ENCODE measurements at places on chromosomes 3 and 15. TPM values are rescaled to one million over a fixed set of nuclear protein-coding genes. Genes with fewer than 3 reads are reported as not detected.

Gene AKAP13
- 89.3 TPM for polyA plus RNA-seq

Gene SLC6A20
- polyA plus RNA-seq, result not detected

Gene BNC1
- 0.07 TPM for polyA plus RNA-seq

Gene ROBO2
- 0.10 TPM for polyA plus RNA-seq

Gene WDR76
- polyA plus RNA-seq, result 1.8 TPM

Gene MCF2L2
- 0.37 TPM for polyA plus RNA-seq

Gene ITIH1
- polyA plus RNA-seq, result 0.13 TPM

Gene ARGFX
- polyA plus RNA-seq, result not detected

Gene PAK6
- polyA plus RNA-seq, result 3.0 TPM

Gene GOLGA8J
- polyA plus RNA-seq, result 0.22 TPM

Gene PP2D1
- polyA plus RNA-seq, result not detected

Gene ANKRD34C
- 0.01 TPM for polyA plus RNA-seq

Gene AADACL2
- polyA plus RNA-seq, result not detected

Gene CNTN6
- 0.01 TPM for polyA plus RNA-seq

Gene MITF
- polyA plus RNA-seq, result 15.1 TPM

Gene GPR156
- not detected for polyA plus RNA-seq

Gene RBMS3
- polyA plus RNA-seq, result 8.1 TPM

Gene DUOX1
- polyA plus RNA-seq, result 0.80 TPM

Gene ENTPD3
- polyA plus RNA-seq, result 0.25 TPM

Gene MB21D2
- 2.1 TPM for polyA plus RNA-seq

Gene CHRNA7
- polyA plus RNA-seq, result 0.88 TPM

Gene MRAS
- polyA plus RNA-seq, result 128 TPM

Gene PIERCE2
- 11.6 TPM for polyA plus RNA-seq

Gene MYLK
- polyA plus RNA-seq, result 20.6 TPM

Gene IGF1R
- polyA plus RNA-seq, result 8.4 TPM

Gene ECE2
- polyA plus RNA-seq, result not detected

Gene SCAANT1
- not detected for polyA plus RNA-seq

Gene FBXW12
- not detected for polyA plus RNA-seq

Gene HGD
- polyA plus RNA-seq, result not detected

Gene C3orf20
- polyA plus RNA-seq, result not detected

Gene SERINC4
- polyA plus RNA-seq, result 0.29 TPM

Gene GOLGA6L2
- not detected for polyA plus RNA-seq

Gene ZNF660
- polyA plus RNA-seq, result 1.1 TPM

Gene IGSF10
- 1.1 TPM for polyA plus RNA-seq

Gene WNT5A
- 1.2 TPM for polyA plus RNA-seq

Gene DET1
- polyA plus RNA-seq, result 2.9 TPM

Gene CCR3
- polyA plus RNA-seq, result not detected

Gene AGTR1
- polyA plus RNA-seq, result 4.5 TPM

Gene EBLN2
- polyA plus RNA-seq, result 0.80 TPM

Gene SEMA3G
- polyA plus RNA-seq, result 12.1 TPM

Gene RTP1
- not detected for polyA plus RNA-seq

Gene SERPINI2
- 0.06 TPM for polyA plus RNA-seq

Gene LINGO1
- polyA plus RNA-seq, result 1.3 TPM

Gene HES1
- polyA plus RNA-seq, result 22.8 TPM

Gene HYAL1
- 70.5 TPM for polyA plus RNA-seq

Gene MYH15
- 0.12 TPM for polyA plus RNA-seq

Gene CLRN1
- not detected for polyA plus RNA-seq

Gene BFSP2
- polyA plus RNA-seq, result not detected

Gene ALDH1A3
- 2.1 TPM for polyA plus RNA-seq

Measured in heart right ventricle (tissue), 16 donors.